Stimulated activated CD8-positive, alpha-beta memory T cell treated with anti-CD3 and anti-CD28 coated beads, Interleukin-15, amount 100 ng/mL, for 1 hour (primary cell): ENCODE measurements at places on chromosomes 4 and X.

GRCh38 chrX:154458954-154459778 lies 1.1 kb downstream of the PLXNA3 start:
- DNase-seq = no peak

DNA sequence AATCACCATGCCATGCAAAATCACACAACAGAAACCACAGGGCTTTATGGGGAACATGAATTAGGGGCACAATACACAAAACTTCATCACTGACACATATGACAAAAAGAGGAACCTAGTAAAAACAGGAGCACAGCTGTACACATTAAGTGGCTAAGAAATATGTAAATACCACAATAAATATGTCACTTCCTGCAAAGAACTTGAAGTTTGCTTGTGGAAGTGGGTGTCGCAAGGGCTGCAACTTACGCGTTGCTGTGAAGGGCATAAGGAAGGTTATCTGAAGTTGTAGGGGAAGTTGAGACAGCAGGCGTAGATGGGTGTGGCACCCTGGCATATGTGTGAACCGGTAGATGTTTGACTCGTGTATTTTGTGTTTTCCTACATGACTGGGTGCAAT lies 42.4 kb downstream of the CLCN4 start:
- DNase-seq = no peak

GRCh38 chr4:151905197-151905596 lies 144.4 kb upstream of the GATB start:
- DNase-seq = no peak

DNA sequence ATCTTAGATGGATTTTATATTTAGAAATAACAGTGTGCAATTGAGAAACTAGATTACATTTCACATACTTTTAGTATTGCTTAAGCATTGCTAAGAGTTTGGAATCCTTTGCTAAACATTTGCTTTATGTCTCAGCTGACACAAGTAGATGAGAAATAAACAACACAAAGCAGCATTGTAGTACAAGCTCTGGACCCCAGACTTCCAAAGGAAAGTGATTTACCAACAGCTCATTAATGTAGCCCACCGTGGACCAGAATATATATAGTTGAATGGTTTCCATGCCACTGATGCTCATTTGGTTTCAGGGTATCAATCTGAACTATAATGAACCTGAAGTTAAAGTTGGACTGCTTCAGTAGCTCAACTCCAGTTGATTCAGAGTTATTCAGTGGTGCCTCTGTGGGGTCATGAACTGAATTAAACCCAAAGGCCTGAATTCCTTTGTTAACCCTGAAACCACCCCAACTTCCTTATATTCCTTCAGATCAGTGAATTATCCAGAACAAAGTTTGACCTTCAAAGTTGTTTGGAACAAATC lies 132.1 kb upstream of the NEIL3 start:
- DNase-seq = no peak

- no peak for DNase-seq
These were observed 116.1 kb downstream of the PDLIM5 start for GRCh38 chr4:94567811-94568210.

- DNase-seq = no peak
These were observed at the start of gene PLAC1 for GRCh38 chrX:134658002-134658759. TSS of gene PLAC1 (minus strand) at chrX:134658471. CDS start at chrX:134566682, 91,789 bp downstream.

DNA sequence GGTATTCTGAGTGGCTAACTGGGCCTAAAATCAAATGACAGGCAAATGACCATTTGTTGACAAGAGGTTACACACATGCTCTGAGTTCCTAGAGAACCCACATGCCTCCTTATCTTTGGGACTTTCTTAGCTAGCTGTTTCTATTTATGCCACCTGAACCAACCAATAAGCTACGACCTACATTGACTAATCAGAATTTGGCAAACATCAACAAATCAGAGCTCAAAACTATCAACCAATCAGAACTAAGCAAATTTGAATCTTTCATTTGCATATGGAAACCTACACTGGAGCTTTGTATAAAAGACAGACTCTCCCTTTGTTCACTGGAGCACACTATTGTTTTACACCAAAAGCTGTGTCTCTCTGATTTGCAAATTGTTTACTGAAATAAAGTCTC lies 192.0 kb downstream of the CXXC4 start:
- no peak for DNase-seq

- DNase-seq = no peak
These were observed 585.1 kb upstream of the FRG1 start for GRCh38 chr4:189355590-189355989.

- DNase-seq = no peak
These were observed 1.2 kb downstream of the MGST2 start for GRCh38 chr4:139666735-139667281.

- DNase-seq = no peak
These were observed 29.0 kb downstream of the TMPRSS11B start for GRCh38 chr4:68216501-68216900.

- no peak for DNase-seq
These were observed 111.4 kb upstream of the RXFP1 start for GRCh38 chr4:158410272-158410671.

DNA sequence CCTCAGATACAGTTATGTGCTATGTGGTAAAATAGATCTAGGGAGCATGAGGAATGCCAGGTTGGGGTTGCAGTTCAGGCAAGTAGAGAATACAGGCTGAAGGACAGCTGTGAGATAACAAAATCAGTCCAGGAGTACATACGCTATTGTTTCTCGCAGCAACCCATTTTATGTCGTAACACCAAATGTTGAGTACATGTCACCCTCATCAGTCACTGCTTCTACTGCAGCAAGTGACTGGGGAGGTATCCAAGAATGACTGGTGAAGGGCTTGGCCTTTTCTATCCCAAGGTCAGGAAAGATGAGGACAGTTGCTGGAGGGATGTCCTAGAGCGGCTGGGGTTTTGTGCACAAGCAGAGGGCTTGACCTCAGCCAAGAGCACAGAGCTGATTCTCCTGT lies 172.1 kb downstream of the CBR4 start:
- no peak for DNase-seq

GRCh38 chr4:31482691-31483090 lies 762.5 kb downstream of the PCDH7 start:
- DNase-seq = no peak

- no peak for DNase-seq
These were observed 110.9 kb downstream of the RS1 start for GRCh38 chrX:18561020-18561419.

- no peak for DNase-seq
These were observed 51.8 kb upstream of the TRAM1L1 start for GRCh38 chr4:117137145-117137544.

DNA sequence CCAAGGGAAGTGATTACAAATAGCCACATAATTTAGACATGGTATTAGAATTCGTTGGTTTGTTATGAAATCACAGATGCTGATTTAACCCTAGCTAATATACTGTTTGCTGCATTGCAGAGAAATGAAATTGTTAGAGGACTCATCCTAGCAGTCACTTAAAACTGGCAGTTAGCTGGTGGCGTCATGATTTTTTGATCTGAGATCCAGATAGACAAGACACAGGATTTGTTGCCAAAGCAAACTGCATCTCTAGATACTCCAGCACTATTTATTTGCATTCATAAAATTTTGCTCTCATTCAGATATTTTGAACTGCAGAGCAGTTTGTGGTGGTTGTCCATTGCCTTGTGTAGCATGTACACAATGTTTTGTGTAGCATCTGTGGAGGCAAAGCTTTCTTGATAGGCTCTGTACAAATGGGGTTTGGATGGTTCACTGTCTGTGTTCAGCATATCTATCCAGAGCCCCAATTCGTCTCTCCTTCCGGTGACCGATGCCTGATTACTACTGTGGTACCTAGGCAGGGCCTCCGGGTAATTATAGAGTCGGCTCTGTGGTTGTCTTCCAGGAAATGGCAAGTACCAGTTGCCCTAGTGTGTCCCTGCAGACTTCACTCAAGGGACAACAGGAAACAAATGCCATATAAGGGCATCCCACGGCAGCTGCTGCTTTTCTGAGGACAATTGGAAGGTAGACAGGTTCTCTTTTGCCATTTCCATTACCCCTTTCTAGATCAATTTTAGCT lies 30.1 kb upstream of the SPARCL1 start:
- DNase-seq = no peak

DNA sequence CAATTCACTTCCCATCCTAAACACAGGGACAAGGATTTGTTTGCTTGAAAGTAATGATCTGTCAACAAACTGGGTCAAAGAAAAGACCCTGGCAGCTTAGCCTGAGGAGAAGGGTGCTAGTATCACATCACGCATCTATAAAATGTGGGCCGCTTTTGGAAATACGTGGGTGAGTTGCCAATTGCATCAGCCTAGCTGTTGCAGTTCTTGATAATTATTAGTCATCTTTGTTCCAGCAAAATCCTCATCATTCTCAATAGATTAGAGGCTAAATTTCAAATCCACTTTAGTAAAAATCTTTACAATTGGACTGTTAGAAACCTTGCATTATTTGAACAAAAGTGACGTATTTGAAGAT lies 33.6 kb upstream of the TAPT1 start:
- DNase-seq = no peak

DNA sequence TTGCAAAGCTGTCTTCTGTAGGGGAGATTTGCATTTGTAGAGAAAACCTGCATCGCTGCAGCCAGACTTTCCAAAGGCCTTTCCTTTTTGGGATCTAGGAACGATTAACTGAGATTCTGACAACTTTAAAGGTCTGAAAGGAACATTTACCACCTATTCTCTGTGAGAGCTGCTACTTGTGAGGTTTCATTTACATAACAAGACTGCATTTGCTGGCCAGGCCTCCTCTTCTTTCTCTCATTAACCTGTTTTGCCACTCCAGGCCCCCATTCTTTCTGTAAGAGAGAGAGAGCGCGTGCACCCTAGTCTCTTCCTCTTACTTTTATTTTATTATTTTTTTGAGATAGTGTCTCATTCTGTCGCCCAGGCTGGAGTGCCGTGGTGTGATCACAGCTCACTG lies 31.6 kb downstream of the TMEM31 start:
- DNase-seq = no peak

- DNase-seq = no peak
These were observed 824 bp downstream of the TBC1D14 start for GRCh38 chr4:6910340-6910959.

DNA sequence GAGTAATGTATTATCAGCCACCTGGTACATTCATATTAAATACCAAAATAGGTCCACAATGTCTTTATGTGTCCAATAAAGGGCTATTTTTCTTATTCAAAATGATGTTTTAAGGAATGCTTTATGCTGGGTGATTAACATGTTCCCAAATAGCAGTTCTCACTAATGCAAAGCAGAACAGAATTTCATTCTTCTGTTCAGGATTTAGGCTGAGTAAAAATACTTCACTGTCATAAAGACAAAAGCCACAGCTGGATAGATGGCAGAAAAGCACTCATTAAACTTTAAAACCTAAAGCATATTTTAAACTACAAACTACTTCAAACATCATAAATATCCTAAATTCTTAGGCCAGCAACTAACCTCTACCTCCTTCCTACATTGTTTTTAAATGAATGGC lies 244.0 kb downstream of the TMA16 start:
- no peak for DNase-seq

DNA sequence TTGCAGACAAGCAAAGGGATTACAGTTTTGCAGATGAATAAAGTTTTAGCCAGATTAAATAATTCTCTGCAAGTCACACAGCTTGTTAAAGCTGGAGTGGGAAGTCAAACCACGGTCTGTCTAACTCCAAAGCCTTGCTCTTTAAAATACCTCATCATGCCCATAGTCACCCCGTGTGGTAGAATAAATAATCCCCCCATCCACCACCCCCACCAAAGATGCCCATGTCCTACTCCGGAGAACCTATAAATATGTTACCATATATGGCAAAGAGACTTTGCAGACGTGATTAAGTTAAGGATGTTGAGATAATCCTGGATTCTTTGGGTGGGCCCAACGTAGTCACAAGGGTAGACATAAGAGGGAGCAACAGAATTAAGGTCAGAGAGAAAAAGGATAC lies 118.7 kb downstream of the BEND2 start:
- DNase-seq = no peak

DNA sequence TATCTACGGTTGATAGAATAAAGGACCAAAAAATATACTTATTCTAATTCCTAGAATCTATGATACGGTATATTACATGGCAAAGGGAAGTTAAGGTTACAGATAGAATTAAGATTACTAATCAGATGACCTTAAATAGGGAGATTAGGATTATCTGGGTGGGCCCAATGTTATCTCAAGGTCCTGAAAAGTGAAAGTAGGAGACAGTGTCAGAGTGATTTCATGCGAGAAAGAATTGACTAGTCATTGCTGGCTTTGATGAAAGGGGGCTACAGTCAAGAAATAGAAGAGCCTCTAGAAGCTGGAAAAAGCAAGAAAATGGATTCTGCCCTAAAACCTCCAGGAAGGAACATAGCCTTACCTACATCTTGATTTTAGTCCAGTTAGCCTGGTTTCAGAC lies 176.9 kb upstream of the PPP1R2C start:
- DNase-seq = no peak

- DNase-seq = no peak
These were observed 52.7 kb downstream of the CXorf49B start for GRCh38 chrX:71815906-71816156.

- no peak for DNase-seq
These were observed at the start of gene AADAT for GRCh38 chr4:170089668-170090351. TSS of gene AADAT (minus strand) at chr4:170089956. CDS start at chr4:170089690, 266 bp downstream.

DNA sequence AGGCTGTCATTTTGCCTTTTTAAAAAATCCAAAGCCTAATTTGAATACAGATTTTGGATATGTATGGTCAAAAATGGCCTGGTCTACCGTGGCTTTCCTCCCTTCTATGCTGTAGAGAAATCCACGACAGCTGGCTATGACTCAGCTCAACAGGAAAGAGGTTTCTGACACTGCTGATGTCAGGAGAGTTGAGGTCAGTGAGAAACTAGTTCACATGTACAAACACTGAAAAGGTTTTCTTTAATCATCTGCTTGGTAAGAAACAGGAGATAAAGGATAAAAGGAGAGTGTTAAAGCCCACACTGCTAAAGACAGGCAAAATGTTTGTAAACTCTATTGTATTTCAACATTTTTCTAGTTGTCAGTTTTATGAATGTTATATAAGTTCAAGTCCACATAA lies 113.9 kb downstream of the NYX start:
- DNase-seq = no peak

DNA sequence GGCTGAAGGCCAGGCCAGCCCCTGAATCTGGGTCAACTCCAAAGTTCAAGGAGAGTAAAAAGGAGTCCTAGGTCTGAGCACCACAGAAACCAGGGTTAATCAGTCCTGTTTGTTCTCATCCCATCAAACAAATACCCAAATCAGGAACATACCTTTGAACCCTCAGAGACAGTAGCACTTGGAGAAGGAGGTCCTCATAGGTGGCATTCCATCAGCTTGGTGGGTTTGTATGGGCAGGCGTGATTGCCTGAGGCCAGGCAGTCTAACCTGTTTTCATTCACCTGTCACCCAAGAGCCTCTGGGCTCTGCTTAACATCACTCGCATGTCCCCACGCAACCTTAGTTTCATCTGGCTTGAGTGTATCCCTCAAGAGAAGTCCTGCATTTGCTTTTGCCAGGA lies 17.5 kb upstream of the MBTPS2 start:
- DNase-seq = no peak
